Daoy (cell line): ENCODE measurements at places on chromosomes 1 and 21. TPM values are rescaled to one million over a fixed set of nuclear protein-coding genes. Genes with fewer than 3 reads are reported as not detected.
A peak's percentile ranks its signal among the peaks of the same experiment; 100 is the strongest.

The CFAP141 gene
- total RNA-seq, result not detected in 2 replicates

The CLEC20A gene
- not detected in 2 replicates for total RNA-seq

DNA sequence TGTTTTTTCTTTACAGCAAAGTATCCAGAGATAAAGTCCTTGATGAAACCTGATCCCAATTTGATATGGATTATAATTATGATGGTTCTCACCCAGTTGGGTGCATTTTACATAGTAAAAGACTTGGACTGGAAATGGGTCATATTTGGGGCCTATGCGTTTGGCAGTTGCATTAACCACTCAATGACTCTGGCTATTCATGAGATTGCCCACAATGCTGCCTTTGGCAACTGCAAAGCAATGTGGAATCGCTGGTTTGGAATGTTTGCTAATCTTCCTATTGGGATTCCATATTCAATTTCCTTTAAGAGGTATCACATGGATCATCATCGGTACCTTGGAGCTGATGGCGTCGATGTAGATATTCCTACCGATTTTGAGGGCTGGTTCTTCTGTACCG lies 6.5 kb downstream of the DEGS1 start:
- DNase-seq, result no peak

DNA sequence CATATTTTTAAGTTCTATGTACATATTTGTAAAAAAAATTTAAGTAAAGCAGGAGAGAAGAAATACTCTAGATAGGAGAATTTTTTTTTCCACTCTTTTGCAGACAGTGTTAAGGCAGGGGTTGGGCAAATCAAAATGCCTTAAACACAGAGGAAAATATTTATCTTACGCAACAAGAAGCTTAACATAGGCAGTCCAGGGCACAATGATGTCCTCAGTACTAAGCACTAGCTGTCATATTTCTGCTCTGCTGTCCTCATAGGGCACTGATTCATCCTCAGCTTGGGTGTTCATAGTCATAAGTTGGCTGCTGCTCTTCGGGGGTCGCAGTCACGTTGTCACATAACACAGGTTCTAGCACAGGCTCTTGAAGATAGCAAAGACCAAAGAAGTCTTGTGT lies 247.4 kb downstream of the PTBP2 start:
- no peak for DNase-seq

- peak; percentile 95 for DNase-seq
These were observed 107.7 kb upstream of the ERRFI1 start for GRCh38 chr1:8133657-8134430.

The SMCP gene
- total RNA-seq, result not detected in 2 replicates

DNA sequence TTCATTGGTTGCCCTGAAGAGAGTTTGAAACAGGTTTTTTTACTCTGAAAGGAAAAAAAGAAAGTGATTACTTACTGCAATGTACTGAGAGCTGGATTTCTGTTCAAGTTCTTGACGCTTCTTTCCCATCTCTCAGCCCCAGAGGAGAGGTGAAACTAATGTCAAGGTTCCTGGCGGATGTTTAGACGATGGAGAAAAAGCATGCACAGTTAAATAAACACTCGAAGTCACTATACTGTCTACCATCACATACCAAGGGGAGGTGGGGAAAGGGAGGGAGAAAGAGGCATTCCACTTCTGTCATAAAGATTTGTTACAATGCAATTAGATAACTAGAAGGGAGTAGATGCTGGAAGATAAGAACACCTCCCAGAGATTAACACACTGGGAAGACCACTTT lies 177.0 kb upstream of the TNR start:
- DNase-seq, result no peak

DNA sequence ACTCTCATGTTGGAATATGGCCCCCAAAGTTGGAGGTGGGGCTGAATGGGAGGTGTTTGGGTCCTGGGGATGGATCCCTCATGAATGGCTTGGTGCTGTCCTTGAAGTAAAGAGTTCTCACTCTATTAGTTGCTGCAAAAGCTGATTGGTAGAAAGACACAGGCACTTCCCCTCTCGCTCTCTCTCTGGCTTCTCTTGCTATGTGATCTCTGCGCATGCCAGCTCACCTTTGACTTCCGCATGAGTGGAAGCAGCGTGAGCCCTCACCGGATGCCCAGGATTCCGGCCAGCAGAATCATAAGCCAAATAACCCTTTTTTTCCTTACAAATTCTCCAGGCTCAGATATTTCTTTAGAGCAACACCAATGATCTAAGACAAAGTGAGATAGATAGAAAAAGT lies 20.9 kb upstream of the CCSAP start:
- no peak for DNase-seq

DNA sequence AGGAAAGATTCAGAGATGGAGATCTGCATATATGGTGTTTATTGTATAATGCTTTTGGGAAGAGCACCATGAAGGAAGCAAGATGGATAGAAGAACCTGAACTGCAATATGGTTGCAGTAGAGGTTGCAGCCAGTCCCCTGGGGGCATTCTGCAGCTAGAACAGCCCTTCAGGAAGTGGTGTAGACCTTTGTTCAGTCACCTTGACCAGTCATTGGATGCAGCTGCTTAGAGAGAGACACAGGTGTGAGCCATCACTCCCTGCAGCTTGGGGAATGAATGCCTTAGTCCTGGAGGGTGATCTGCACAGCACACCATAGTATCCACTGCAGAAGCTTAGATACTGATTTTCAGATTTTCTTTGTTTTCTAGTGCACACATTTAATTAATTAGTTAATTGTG lies 42.3 kb downstream of the NEK7 start:
- no peak for DNase-seq

- peak; percentile 38 for DNase-seq
These were observed 19.6 kb upstream of the RBM15 start for GRCh38 chr1:110319332-110320167.

GRCh38 chr1:209095627-209096595 lies 487.6 kb upstream of the CAMK1G start:
- peak; percentile 85 for DNase-seq

DNA sequence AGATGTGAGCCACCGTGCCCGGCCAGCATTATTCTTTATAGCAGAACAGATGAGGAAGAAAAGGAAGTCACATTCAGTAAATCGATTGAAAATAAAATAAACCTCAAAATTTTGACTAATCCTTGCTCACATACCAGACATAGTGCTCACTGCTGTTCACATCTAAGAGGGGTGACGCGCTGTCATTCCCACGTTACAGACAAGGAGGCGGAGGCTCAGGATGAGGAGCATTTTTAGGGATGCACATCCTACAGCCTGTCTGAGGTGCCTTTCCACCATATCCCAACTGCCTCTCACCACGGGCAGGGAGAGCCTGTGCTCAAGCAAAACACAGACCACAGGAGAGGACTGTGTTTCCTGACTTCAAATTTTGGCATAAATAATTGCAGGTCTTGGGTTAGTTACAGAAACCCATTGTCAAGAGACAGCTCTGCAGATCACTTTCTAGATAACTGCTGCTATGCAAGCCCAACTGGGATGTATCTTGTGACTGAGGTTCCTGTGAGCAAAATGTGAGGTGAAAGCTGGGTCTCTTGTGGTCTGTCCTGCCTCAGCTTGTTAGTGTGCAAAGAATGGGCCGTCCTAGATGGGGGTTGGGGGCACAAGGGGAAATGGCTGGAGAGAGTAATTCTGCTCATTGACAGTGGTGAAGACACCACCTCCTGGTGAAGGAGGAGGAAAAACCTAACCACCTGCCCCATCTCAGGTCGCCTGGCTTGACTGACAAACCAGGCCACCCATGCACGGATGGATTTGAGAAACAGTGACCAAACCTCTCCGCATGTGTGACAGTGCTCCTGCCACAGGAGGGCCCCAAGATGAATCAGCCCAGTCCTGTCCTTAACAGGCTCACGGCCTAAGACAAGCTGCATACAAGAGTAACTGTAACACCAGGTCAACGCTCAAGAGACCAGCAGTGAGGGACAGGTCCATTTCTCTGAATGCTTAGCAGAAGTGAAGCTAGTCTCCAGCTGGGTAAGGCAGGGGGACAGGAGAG lies 8.2 kb downstream of the TNN start:
- peak; percentile 67 for DNase-seq

GRCh38 chr1:228836427-228836826 lies 101.1 kb downstream of the RHOU start:
- DNase-seq, result no peak

DNA sequence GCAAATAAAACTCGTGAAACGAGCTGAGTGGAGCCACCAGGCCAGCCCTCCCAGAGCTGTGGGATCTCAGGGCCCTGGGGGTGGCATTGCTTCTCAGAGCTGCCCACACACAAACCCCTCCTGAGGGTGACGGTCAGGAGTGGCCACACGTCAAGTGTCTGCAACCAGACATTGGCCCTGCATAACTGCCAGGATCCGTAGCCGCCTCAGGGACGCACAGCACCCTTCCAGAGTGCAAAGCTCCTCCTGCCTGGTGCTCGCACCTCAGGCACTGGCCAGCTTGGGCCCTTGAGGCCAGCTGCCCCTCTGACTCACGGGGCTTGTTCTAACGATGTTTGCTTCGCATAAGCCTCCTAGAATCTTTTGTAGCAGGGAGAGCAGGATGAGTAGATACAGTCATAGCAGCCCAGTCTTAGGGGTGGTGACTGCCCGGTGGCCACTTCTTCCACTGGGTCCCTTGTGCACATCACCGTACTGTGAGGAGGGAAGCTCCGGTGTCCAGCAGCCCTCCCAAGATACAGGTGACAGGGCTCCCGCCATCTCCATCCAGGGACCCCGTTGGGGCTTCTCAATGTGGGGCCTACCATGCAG lies 5.0 kb downstream of the WNT3A start:
- DNase-seq, result no peak

The F11R gene
- 7.1 and 18.5 TPM in 2 replicates for total RNA-seq

GRCh38 chr1:72827278-72827677 lies 544.9 kb upstream of the NEGR1 start:
- DNase-seq, result no peak

- no peak for DNase-seq
These were observed 10.9 kb downstream of the MYBPHL start for GRCh38 chr1:109295712-109296415.

The GUCA2B gene
- not detected in 2 replicates for total RNA-seq

The FCMR gene
- 0.23 TPM in 1 of 2 replicates, not detected in the other for total RNA-seq

GRCh38 chr21:44517175-44517899 lies 22.7 kb downstream of the KRTAP10-1 start:
- peak; percentile 85 for DNase-seq

GRCh38 chr1:100528871-100529270 lies 9.1 kb upstream of the GPR88 start:
- no peak for DNase-seq

DNA sequence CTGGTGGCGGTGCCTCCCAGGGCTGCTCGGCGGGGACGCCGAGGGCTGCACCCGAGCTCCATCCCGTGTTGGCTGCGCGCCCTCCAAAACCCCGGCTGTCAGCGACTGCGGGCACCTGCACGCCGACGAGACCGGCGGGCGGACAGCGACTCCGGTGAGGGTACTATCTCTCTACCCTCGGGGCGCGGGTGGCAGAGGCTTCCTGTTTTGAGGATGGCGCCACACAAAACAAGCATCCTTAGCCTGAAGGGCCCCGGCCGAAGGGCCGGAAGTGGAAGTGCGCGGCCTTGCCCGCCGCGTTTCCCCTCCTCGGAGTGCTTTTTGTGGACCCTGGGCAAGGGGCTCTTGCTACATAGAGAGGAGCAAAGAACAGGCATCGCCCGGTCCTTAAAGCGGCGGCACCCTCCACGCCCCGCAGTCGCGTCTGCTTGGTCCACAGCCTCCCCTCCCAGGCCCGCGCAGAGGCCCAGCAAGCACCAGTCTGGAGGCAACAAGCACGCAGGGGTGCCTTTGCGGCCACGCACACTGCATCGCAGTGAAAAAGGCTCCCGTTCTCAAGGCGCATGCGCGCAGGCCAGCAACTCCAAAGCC lies 561 bp upstream of the COQ8A start:
- peak; percentile 67 for DNase-seq
